ENCODE measurements at places on chromosomes 5 and 9. TPM values are rescaled to one million over a fixed set of nuclear protein-coding genes. Genes with fewer than 3 reads are reported as not detected.

Gene PCDHA4
- not detected for total RNA-seq

Gene SPINK4
- not detected for total RNA-seq

Gene CCDC69
- total RNA-seq: 0.27 TPM

Gene AGXT2
- total RNA-seq: not detected

Gene SLC6A3
- total RNA-seq: not detected

Gene ROPN1L
- total RNA-seq: 3.0 TPM

Gene KLF9
- total RNA-seq: 5.5 TPM

Gene C9
- total RNA-seq: not detected

Gene GKAP1
- 0.86 TPM for total RNA-seq

Gene FGF10
- not detected for total RNA-seq

Gene TAS2R1
- not detected for total RNA-seq

Gene SH2D3C
- not detected for total RNA-seq

Gene SLCO6A1
- total RNA-seq: not detected

Gene ATP6V0E1
- total RNA-seq: 325 TPM

Gene PCDHA10
- total RNA-seq: not detected

Data from MG63 (cell line).